ENCODE measurements at places on chromosomes 4 and X.

DNA sequence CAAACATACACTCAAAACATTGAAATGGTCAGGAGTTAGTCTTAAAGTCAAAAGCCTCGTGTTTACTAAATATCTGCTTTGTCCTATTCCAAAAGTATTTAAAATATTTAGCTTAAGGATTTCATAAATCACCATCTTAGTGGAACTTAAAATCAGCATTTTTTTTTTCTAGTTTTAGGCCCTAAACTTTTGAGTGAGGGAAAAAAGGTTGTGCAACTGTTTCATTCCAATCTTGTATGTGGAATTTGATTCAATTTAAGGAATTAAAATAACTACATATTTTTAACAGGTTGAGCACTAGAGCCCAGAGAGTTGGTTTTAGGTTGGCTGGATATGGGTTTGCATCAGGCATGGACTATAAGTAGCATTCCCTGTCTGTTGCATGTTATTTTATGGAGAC, 35.7 kb upstream of the ANK2 start:
- DNase-seq: no peak

DNA sequence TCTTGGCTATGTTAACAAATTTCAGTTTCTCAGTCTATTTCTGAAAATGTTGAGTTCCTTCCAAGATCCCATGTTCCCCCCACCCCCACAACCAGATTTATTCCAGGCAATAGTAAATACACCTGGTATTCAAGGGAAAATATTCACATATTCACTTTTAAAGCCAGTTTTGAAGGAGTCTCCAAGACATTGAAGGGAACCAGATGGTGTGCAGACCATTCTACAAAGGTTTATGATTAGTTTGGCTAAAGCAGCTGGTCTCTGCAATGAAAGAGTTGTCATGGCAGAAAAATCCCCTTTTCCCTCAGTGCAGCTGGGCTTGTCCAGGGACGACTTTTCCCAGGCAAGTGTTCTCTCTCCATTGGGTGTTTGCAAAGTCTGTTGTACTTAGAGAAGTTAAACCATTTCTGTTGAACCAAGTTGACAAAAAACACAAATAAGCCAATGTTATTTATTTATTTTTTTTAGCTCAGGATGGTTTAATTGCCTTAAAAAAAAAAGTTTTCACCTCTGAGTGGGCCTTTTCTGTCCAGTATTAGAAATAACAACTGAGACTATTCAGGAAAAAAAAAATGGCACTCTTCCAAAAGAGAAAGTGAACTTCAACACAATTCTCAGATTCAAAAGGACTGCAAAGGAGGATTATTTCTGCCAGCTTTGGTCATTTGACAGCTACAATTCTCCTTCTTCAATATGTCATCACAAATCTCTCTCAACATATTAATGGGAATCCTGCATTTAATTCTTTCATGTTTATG, 410.6 kb downstream of the IL1RAPL1 start:
- DNase-seq: no peak

DNA sequence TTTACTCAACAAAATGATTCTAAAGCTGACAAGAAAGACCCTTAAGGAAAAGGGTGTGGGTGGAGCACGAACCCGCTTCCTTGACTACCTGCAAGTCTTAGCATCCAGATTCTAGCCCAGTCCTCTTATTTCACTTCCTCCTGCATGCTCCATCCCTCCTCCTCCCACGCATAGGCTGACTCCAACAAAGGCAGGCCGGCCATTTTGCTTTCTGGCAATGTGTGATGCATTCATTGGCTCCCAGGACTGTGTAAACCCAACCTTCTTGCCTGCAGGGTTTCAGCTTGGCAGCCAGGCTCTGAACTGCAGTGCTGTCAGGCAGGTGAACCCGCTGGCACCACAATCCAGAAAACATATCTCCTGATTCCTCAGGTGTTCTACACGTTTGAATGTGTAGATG, 39.3 kb downstream of the RTL9 start:
- DNase-seq: no peak

DNA sequence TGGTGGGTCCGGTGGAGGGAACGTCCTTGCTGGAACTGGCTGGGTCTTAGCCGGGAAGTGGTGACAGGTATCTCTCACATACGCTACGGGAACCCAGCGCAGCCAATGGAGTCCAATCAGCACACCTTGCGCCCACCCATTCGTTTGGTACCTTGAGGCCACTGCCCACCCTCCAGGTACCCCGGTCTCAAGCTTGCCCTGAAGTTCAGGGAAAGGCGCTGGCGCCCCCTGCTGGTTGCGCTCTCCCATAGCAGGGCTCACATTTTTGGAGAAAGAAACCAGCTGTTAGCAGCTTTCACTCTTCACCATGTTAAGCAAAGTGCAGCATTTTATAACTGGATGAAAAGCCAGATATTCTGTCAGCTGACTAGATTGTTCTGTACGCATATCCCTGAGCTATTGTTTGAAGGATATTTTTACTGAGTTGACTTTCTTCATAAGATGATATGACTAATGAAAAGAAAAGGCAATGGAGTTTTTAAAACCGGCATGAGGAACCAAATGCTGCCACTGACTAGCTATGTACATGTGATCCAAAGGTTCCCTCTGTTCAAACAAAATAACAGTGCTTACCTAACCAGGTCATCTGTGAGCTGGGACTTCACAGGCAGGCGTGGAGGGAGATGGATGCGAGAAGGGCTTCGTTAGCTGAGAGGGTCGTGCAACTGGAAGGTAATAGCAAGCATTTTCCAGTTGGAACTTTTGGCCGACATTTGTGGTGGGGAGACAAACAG, 43.7 kb downstream of the OTOP1 start:
- DNase-seq: no peak

DNA sequence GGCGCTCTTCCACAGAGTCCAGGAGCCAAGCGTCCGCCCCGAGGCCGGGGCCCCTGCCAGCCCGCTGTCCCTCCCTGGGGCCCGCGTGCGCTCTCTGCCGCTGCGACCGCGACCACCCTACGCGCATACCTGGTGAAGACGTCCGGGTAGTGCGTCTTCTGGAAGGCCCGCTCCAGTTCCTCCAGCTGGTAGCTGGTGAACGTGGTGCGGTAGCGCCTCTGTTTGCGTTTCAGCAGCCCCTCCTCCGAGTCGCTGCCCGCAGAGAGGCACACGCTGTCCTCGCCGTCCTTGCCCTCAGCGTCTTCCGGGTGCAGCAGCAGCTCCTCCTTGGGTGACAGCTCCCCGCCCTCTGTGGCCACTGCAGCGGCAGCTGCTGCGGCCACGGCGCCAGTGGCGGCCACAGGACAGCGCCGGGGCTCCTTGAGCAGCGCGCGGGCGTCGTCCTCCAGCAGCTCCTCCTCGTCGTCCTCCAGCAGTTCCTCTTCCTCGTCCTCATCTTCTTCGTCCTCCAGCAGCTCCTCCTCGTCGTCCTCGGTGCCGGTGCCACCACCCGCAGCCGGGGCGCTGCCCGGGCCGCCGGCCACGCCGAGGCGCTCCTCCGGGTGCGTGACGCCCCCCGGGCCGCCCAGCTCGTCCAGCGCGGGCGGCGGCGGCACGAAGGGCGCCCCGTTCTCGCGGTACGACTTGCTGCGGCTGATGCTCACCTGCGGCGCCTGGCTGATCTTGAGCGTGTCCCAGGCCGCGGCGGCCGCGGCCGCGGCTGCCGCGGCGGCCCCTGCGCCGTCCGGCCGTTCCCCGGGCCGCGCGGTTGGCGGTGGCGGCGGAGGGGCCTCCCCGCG, 2.8 kb downstream of the ARX start:
- DNase-seq: no peak

GRCh38 chrX:40171513-40172400, 74.0 kb upstream of the BCOR start:
- DNase-seq: no peak

Data from PC-9 (cell line).